Ascending aorta (tissue), 2 donors: ENCODE measurements at places on chromosomes 7 and 10. TPM values are rescaled to one million over a fixed set of nuclear protein-coding genes. Genes with fewer than 3 reads are reported as not detected.

DNA sequence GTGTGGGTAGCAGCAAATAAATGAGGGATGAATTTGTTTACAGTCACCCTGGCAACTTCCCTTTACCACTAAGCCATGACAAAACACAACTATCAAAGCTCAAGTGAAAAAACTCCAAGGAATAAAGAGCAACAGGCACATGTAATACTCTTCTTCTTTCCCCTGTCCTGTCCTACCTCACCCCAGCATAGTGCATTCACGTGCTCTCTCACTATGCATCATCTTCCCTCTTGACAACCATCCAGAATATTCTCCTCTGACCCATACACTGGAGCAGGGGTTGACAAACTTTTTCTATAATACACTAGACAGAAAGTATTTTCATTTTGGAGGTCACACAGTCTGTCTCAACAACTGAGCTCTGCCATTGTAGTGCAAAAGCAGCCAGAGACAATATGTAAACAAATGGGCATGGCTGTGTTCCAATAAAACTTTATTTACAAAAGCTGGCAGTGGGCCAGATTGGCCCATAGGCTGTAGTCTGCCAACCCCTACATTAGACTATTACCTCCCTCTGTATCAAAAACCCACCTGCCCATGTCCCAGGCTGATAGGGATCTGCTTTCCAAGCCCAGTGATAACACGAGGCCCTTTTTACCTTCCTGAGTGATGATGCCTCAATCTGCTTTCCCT is 354.5 kb downstream of the FGFR2 start:
- H3K36me3 ChIP-seq, result no peaks in the 10 kb centered on the region
- H3K4me3 ChIP-seq, result no peak overlapping the region
- DNase-seq, result no peak
- no peak overlapping the region for H3K27ac ChIP-seq
- H3K27me3 ChIP-seq, result no peaks in the 10 kb centered on the region

GRCh38 chr10:95459446-95460045 is 101.6 kb downstream of the SORBS1 start:
- peak overlapping the region; percentile 14 for H3K4me3 ChIP-seq
- no peak for DNase-seq
- H3K27ac ChIP-seq, result peak overlapping the region; percentile 96
- no peaks in the 10 kb centered on the region for H3K27me3 ChIP-seq

FGL2 gene
- 77.9 TPM for total RNA-seq

GRCh38 chr7:43303740-43304241 is 191.3 kb downstream of the HECW1 start:
- no peak for DNase-seq
- no peak overlapping the region for H3K4me3 ChIP-seq
- H3K27me3 ChIP-seq, result no peaks in the 10 kb centered on the region
- H3K4me1 ChIP-seq, result no peaks in the 10 kb centered on the region
- H3K27ac ChIP-seq, result no peak overlapping the region
- no peaks in the 10 kb centered on the region for H3K36me3 ChIP-seq

DNA sequence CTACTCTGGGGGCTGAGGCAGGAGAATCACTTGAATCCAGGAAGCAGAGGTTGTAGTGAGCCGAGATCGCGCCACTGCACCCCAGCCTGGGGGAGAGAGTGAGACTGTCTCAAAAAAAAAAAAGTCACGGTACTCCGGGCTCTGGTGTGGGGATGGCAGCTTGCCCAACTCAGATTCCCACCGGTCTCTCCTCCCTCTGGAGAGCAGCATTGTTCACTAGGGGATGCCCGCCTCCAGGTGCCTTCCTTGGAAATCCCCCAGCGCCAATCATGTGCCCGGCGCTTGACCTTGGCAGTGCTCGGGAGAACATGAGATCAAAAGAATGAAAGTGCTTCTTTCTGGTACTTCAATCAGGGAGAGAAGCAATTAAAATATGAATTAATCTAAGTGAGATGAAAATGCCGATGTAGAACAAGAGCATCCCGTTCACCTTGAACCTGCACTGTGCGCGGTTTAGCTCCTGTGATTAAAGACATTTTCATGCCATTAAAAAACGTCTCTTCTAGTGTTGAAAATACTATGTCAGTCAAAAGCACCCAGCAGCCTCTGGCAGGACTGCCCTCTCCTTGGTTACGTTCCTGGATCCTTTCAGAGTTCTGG is 1127.3 kb upstream of the AUTS2 start:
- H3K4me1 ChIP-seq, result no peaks in the 10 kb centered on the region
- H3K27me3 ChIP-seq, result no peaks in the 10 kb centered on the region
- DNase-seq, result no peak

- no peak overlapping the region for H3K27ac ChIP-seq
- no peaks in the 10 kb centered on the region for H3K27me3 ChIP-seq
- DNase-seq, result no peak
- no peaks in the 10 kb centered on the region for H3K36me3 ChIP-seq
- no peak overlapping the region for H3K4me3 ChIP-seq
- H3K4me1 ChIP-seq, result no peaks in the 10 kb centered on the region
Observed at GRCh38 chr7:141362580-141363435, 188.4 kb upstream of the AGK start.

DNA sequence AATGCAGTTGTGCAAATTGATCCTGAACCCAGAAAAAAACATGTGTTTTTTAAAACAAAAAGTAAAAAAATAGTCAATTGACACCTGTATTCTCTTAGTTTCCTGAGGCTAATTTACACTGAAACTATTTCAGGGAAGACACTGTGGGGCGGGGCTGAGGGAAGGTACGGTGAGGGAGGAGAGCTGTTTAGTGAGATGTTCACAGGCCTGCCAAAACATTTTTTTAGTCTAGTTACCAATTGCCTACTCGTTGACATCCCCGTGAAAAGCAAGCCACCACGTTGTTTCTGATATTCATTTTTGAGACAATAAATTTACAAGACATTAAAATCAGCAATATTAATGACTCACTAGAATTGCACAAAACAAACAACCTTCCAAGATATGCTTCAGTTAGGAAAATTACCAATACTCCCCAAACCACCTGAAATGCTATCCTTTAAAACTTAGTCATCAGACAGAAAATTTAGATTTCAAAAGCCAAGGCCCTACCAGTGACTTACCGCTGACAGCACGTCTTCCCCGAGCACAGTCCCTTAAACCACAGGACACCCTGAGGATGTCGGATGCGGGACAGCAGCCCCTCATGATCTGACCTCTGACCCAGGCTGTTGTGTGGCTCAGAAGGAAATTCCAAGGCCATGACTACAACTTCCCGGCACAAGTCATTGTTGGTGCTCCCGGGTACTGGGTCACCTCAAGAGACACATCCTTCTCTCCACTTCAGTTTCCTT is 279.2 kb downstream of the PRPF18 start:
- H3K4me3 ChIP-seq, result no peak overlapping the region
- H3K4me1 ChIP-seq, result no peaks in the 10 kb centered on the region
- H3K36me3 ChIP-seq, result no peaks in the 10 kb centered on the region
- peak overlapping the region; percentile 59 for H3K27ac ChIP-seq
- no peaks in the 10 kb centered on the region for H3K27me3 ChIP-seq

- H3K4me1 ChIP-seq, result no peaks in the 10 kb centered on the region
- no peaks in the 10 kb centered on the region for H3K36me3 ChIP-seq
- no peaks in the 10 kb centered on the region for H3K27me3 ChIP-seq
- H3K4me3 ChIP-seq, result no peak overlapping the region
- H3K27ac ChIP-seq, result no peak overlapping the region
- DNase-seq, result no peak
Observed at GRCh38 chr7:158004123-158004490, 583.5 kb downstream of the PTPRN2 start.

SPDYE16 gene
- not detected for total RNA-seq

- peak overlapping the region; percentile 94 for H3K4me3 ChIP-seq
- H3K27ac ChIP-seq, result peak overlapping the region; percentile 85
- H3K4me1 ChIP-seq, result peaks cover 6% of the 10 kb centered on the region
Observed at GRCh38 chr10:92849234-92849525, 860 bp downstream of the EXOC6 start.

DNA sequence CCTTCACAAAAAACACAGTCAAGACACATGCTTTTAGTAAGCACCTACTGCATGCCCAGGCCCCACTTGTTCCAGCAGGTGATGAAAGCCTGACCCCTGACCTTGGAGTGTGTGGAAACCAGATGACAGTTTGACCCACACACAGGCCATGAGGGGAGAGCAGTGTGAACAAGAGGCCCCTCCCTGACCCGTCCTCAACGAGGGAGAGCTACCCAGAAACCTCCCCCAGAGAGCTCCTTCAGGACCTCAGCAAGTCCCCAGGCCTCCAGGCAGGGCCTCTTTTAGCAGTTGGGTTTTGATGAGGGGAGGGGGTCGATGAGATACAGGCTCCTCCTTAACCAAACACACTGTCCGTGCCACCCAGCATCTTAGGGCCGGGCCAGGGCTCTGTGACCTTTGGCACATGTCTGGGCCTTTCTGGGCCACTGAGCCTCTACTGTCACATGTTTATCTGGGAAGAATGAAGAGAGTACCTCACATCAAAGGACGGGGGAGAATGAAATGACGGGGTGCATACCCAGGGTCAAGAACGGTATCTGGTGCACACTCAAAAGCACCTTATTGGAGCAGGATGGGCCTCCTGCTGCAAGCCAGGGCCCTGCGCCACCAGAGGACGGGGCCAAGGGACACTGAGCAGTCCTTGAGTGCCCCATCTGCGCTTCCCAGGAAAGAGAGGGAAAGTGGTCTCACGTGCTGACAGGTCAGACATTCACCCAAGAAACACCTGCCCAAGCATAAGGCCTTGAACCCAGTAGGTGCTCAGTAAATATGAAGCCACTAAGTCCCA is 202.6 kb upstream of the ZMIZ1 start:
- no peak overlapping the region for H3K4me3 ChIP-seq
- no peaks in the 10 kb centered on the region for H3K4me1 ChIP-seq
- H3K36me3 ChIP-seq, result no peaks in the 10 kb centered on the region
- H3K27me3 ChIP-seq, result no peaks in the 10 kb centered on the region

- DNase-seq, result no peak
- peaks cover 8% of the 10 kb centered on the region for H3K36me3 ChIP-seq
- H3K4me1 ChIP-seq, result no peaks in the 10 kb centered on the region
- no peaks in the 10 kb centered on the region for H3K27me3 ChIP-seq
Observed at GRCh38 chr7:25134358-25135010, 9.4 kb upstream of the CYCS start.

- no peak overlapping the region for H3K4me3 ChIP-seq
- no peaks in the 10 kb centered on the region for H3K27me3 ChIP-seq
- no peaks in the 10 kb centered on the region for H3K36me3 ChIP-seq
- H3K4me1 ChIP-seq, result peaks cover 5% of the 10 kb centered on the region
- DNase-seq, result no peak
Observed at GRCh38 chr10:78540355-78541076, 506.9 kb downstream of the RPS24 start.

GRCh38 chr7:36400036-36400435 is 10.4 kb downstream of the ANLN start:
- no peak overlapping the region for H3K4me3 ChIP-seq
- no peaks in the 10 kb centered on the region for H3K36me3 ChIP-seq
- H3K27ac ChIP-seq, result no peak overlapping the region
- no peaks in the 10 kb centered on the region for H3K27me3 ChIP-seq
- no peak for DNase-seq

MMRN2 gene
- 282 TPM for total RNA-seq

FAM131B gene
- 0.53 TPM for total RNA-seq

DNA sequence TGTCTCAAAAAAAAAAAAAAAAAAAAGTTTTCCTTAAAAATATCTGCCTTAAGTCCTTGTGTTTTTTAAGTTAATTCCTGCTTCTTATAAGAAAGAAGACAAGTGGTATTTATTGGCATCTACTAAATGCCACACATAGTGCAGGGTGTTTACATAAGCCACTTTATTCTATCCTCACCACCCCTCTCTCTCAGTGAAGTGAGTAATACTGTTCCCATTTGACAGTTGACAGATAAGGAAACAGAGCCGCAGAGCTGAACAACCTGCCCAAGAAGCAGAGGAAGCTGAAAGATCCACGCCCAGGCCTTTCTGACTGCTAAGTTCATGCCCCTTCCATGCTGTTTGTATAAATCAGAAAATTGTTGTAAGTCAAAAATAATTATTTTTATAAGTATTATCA is 54.1 kb downstream of the ABLIM1 start:
- H3K27ac ChIP-seq, result peak overlapping the region; percentile 48
- H3K36me3 ChIP-seq, result no peaks in the 10 kb centered on the region
- H3K4me3 ChIP-seq, result no peak overlapping the region
- H3K27me3 ChIP-seq, result no peaks in the 10 kb centered on the region
- DNase-seq, result no peak
- H3K4me1 ChIP-seq, result no peaks in the 10 kb centered on the region

H2BK1 gene
- total RNA-seq, result not detected

GRCh38 chr10:122730238-122730637 is 30.6 kb upstream of the C10orf120 start:
- no peaks in the 10 kb centered on the region for H3K4me1 ChIP-seq
- H3K36me3 ChIP-seq, result no peaks in the 10 kb centered on the region
- no peak overlapping the region for H3K4me3 ChIP-seq
- DNase-seq, result no peak
- H3K27ac ChIP-seq, result no peak overlapping the region
- H3K27me3 ChIP-seq, result no peaks in the 10 kb centered on the region

UCN3 gene
- not detected for total RNA-seq

DNA sequence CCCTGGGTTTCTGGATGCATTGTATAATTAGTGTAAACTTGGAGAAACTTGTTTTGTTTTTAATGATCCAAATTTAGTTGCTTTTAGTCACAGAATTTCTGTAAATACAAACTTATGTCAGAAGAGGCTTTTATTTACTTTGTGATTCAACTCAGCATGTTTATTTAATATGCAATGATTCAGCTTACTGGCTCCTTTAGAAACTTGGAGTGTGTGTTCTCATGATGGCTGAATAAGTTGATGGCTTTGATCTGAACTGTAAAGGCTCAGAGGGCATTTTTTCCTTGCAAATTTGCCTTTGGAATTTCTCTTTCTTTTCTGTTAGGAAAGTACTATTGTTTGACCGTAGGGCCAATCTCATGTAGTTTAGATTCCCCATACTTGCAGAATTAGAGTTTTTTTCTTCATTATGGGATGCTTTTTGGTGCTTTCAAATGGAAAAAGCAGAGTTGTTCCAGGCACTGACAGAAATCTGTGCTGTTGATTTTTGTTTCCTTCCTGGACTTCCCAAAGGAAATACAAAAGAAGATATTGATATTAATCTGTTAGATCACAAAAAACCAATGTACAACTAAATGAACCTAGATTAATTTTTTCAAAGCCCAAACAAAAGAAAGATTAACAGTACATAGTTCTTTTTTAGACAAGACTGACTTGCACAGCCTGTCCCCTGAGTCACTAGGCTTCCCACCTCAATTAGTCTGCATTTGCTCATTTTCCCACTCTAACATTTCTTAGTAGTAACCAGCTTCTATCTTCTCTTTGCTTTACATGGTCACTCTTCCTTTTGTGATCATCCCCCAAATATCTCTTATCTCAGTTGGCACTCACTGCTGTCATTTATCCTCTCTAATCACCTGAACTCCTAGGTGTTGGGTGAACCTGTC is 96.8 kb upstream of the AGR3 start:
- H3K4me1 ChIP-seq, result no peaks in the 10 kb centered on the region
- no peak overlapping the region for H3K27ac ChIP-seq
- DNase-seq, result no peak
- H3K4me3 ChIP-seq, result no peak overlapping the region
- no peaks in the 10 kb centered on the region for H3K36me3 ChIP-seq

DLG5 gene
- 32.9 TPM for total RNA-seq

OPN4 gene
- total RNA-seq, result not detected

GRCh38 chr10:72073708-72074573 is 14.4 kb downstream of the SPOCK2 start:
- H3K27me3 ChIP-seq, result no peaks in the 10 kb centered on the region
- H3K36me3 ChIP-seq, result no peaks in the 10 kb centered on the region
- H3K4me1 ChIP-seq, result no peaks in the 10 kb centered on the region
- no peak overlapping the region for H3K27ac ChIP-seq
- H3K4me3 ChIP-seq, result no peak overlapping the region

ZNF22 gene
- total RNA-seq, result 1.6 TPM
